ENCODE measurements at places on chromosomes 3 and 15.

DNA sequence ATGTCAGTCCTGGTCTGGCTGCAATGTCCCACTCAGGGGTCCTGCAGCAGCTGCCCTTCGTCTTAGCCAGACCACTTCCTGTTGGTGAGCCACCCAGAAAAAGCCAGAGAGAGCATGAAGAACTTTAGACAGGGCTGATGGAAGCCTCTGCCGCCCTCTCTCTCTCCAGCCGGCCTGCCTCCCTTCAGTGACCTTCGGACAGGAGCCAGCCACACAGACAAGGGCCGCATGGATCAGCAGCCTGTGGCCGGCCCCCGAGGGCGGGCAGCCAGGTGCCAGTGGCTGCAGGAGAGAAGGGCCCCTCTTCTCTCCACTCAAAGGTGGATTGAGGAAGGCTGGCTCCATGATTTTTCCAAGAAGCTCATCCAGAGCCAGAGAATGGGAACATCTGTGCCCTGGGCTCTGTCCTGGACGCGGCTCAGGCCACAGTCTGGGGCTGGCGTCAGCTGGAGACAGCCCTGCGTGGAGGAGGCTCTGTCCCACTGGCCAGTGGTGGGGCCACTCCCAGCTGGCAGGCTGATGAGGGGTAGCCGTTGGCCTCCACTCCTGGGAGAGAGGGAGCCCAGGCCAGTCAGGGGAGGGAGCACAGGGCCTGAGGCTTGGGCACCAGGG is 42.9 kb downstream of the ISG20 start:
- DNase-seq: no peak

- DNase-seq: no peak
Observed at GRCh38 chr15:45669422-45669821, 34.6 kb downstream of the SQOR start.

- DNase-seq: no peak
Observed at GRCh38 chr15:91116113-91117067, 16.3 kb downstream of the SV2B start.

- DNase-seq: no peak
Observed at GRCh38 chr3:23152989-23153388, 50.1 kb upstream of the UBE2E2 start.

GRCh38 chr3:116591236-116591635 is 118.3 kb upstream of the TUSC7 start:
- DNase-seq: no peak

DNA sequence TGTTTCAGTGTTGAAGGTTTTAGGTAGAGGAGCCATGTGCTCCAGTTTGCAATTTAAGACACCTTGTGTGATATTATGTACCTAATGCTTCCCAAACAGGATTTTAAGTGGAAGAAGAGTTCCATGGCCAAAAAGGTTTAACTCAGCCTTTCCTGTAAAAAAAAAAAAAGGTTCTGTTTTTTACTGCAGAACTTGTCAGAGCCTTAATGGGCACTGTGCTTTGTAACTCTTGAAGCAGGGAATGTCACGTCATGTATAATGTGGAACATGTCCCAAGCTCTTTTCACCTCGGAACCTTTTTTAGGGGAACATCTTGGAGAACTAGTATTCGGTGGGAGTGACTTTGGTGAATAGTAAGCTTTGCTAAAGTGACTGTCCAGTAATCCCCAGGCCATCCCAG is 31.6 kb downstream of the PSMD6 start:
- DNase-seq: no peak

- DNase-seq: no peak
Observed at GRCh38 chr3:149462051-149462450, 12.4 kb upstream of the TM4SF4 start.

- DNase-seq: no peak
Observed at GRCh38 chr3:57758686-57759085, 2.6 kb downstream of the SLMAP start.

DNA sequence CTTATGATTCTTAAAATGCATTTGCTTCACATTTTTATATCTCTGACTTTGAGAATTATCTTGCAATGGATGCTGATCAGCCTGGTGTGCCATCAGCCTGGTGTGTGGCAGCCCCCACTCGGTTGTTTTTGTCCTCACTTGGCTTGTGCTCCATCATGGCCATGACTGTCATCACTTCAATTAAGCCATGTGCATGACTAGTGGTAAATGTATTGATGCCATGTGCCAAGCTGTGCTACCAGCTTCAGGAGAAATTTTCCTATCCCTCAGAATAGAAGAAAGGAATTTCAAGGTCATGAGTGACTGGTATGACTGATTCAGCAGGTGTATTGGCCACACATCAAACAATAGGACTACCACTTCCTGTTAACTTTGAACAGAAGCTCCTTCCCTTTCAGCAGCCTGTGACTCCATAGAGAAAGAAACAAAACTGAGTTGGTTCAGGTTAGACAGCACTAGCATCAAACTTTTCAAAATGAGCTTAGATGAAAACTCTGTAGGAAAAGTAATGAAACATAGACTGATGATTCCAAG is 251.7 kb downstream of the GRM7 start:
- DNase-seq: no peak

DNA sequence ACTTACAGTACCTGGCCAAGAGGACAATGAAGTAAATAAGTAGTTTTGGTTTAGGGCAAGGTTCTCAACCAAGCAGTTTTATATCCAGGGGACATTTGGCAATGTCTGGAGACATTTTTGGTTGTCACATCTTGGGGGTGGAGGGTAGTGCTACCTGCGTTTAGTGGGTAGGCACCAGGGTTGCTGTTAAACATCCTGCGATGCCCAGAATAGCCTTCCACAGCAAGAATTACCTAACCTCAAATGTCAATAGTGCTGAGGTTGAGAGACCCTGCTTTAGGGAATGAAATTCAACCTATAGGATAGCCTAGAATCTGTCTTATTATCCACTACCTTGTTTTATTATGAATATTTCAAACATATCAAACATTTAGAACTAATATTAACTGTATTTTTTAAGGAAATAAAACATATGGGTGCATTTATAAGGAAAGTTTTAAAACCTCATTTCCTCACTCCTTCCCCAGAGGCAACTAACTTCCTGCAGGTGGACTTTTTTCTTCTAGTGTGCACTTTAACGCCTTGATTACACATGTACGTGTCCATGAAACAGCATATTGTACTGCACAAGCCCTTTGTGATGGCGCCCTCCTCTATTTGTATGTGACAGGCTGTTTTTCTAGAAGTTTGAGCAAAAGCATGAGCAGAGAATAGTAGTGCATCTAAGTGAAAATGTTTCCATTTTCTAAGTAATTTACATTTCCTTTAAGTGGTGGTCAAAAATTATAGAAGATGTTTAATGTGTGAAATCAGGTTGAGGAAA is 57.1 kb downstream of the TRAK1 start:
- DNase-seq: no peak

DNA sequence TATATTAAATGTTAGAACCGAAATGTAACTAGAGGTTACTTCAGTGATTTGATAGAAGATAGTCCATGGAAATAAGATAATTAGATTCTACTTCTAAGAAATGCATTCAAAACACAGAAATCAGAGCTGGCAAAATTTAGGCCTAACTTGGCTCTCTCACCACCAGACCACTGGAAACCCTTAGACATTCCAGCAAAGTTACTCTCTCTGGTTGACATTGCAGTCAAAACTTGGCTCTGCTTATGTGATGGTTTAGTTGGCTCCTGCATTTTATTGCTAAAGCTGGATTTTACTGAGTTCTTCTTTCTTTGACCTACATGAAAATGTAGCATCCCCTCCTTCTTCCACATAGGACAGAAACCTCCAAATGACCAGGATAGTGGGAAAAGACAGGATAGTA is 35.4 kb upstream of the CBLB start:
- no peak for DNase-seq

GRCh38 chr15:63597038-63597790 is at the start of gene FBXL22:
Gene FBXL22, plus strand, starts transcription at chr15:63597387. Its CDS starts 6 bp downstream, at chr15:63597393.
- DNase-seq: peak; percentile 24

DNA sequence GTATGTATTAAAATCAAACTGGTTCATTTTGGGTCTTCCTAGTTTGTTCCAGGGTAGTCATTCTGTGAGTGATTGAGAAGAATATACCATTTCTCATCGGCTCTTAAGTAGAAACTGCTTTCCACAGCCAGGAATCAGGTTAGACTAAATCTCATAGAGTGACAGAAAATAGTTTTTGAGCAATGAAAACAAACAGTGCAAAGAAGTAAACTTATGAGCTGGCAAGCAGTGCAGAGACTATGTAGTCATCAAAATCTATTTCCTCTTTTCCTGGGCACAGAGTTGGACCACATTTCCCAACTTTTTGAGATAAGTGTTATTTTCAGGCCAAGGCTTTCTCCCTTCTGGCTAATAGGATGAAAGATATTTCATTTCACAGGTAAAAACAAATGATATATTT is 66.5 kb downstream of the UBE3A start:
- no peak for DNase-seq

DNA sequence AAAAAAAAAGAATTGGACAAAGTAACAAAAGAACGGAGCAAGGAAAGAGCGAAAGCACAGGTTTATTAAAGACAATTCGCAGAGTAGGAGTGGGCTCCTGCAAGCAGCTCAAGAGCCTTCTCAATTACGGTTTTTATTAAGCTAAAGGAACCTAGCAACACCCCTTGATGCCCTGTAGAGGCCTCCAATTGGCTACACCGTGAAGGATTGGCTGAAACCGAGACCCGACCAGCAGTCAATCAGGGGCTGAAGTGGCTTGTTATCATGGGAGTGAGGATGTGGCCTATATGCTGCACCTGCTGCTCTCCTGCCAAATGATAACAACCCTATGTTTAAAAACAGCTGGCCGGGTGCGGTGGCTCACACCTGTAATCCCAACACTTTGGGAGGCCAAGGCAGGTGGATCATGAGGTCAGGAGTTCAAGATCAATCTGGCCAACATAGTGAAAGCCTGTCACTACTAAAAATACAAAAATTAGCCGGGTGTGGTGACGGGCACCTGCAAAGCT is 20.4 kb upstream of the AP3B2 start:
- no peak for DNase-seq

GRCh38 chr15:65062726-65063125 is 5.1 kb downstream of the RASL12 start:
- no peak for DNase-seq

- DNase-seq: no peak
Observed at GRCh38 chr15:89164712-89165211, 56.6 kb downstream of the RLBP1 start.

GRCh38 chr15:92914768-92915221 is 14.7 kb downstream of the CHD2 start:
- DNase-seq: no peak

DNA sequence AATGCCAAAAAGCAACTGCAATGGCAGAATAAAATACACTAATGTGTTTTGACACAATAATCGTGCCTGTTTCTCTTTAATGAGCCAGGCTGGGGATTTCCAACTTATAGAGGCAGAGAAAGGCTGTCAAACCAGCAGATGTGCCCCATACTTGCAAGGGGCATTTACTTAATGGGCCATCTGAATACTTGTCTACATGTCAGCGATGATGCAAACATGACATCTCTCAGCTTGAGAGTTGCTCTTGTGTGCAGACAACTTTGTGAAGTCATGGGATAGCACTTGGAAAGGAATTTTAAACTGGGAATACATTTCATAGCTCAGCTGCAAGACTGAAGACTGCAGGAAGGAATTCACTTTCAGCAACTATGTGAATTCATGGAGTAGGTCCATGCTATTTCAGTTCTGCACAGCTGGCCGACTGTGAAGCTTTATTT is 127.4 kb upstream of the ADAMTS9 start:
- DNase-seq: no peak

DNA sequence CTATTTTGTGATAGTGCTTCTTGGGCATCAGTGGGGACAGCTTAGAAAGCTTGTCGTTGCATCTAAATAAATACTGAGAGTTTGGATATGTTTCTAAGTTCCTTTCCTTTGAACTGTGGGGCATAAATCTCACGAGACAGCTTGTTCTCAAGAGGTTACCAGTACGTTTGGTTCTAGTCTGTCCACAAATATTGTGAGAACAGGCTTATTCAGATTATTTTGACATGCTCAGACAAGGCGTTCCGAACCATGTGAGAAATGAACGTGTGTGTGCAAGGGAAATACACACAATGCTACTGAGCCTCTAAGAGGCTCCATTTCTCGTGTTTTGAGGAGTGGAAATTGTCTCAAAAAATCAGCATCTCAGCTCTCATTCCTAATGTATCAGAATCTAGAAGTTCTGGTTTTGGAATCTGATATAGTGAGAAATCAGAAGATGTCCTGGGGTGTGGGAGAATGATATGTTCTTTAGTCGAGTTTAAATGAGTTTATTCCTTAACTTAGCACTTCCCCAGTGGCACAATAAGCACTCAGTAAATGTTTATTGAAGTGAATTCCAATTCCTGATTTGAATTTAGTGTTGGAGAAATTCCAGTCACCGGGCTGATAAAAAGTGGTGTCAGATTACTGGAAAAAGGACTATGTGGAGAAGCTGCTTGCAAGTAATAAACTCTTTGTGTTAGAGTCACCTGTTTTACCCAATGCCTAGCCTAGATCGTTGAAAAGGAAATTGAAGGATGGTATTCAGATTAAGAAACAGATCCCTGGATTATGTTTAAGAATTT is 481.5 kb downstream of the LPP start:
- DNase-seq: no peak

GRCh38 chr15:66707310-66708082 is 5.5 kb downstream of the SMAD6 start:
- DNase-seq: no peak

- DNase-seq: no peak
Observed at GRCh38 chr3:45939341-45939771, 3.9 kb upstream of the CXCR6 start.

DNA sequence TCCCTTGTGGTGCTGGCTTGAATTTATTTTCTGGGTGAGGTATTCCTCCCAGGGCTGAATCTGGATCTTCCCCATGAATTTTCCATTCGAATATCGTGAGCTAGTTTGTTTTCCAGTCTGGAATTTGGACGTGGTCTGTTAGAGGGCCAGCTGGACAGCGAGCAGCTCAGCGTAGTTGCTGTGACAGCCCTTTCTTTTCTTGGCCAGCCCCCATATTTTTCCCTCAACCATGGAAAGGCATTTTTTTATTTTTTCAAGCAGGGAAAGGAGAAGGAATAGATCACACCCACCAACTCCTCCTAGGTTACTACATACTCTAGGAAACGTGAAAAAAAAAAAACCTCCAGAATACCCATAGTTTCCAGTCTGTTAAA is 152.0 kb downstream of the KLHL25 start:
- no peak for DNase-seq

DNA sequence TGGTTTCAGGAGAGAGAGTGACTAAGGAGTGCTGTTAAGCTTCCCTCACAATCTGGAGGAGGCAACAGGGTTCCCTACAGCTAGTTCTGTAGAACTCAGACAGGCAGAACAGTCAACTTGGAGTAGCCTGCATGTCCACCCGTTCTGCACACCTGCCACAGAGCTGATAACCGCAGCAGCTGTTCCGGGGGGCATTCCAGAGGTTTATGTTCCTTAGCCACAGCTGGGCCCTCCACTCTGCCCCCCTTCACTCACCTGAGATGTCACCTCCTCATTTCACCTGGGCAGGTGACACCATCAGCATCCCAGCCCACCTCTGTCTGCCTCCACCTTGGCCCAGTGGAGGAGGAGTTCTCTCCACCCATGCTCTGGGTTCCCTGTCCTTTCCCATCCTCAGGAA is 22.6 kb downstream of the XYLB start:
- DNase-seq: no peak
